ENCODE measurements at places on chromosomes 6 and 20. TPM values are rescaled to one million over a fixed set of nuclear protein-coding genes. Genes with fewer than 3 reads are reported as not detected.

PPP1R14C gene
- total RNA-seq: 0.39 TPM

DEFB132 gene
- total RNA-seq: not detected

TMEM151B gene
- not detected for total RNA-seq

HINT3 gene
- total RNA-seq: 13.4 TPM

ANKRD66 gene
- total RNA-seq: not detected

TMEM244 gene
- total RNA-seq: not detected

IRF4 gene
- 91.3 TPM for total RNA-seq

TLDC2 gene
- total RNA-seq: not detected

TREM1 gene
- 23.7 TPM for total RNA-seq

COL9A3 gene
- 11.3 TPM for total RNA-seq

CCDC170 gene
- total RNA-seq: 4.3 TPM

LPA gene
- total RNA-seq: not detected

OR2H2 gene
- total RNA-seq: not detected

OLIG3 gene
- total RNA-seq: not detected

SLC17A3 gene
- total RNA-seq: not detected

FAM162B gene
- total RNA-seq: not detected

CST5 gene
- not detected for total RNA-seq

PRDM13 gene
- not detected for total RNA-seq

SLCO4A1 gene
- 10.5 TPM for total RNA-seq

GLP1R gene
- not detected for total RNA-seq

CST8 gene
- not detected for total RNA-seq

BMP5 gene
- not detected for total RNA-seq

RBBP8NL gene
- total RNA-seq: not detected

KCNK16 gene
- total RNA-seq: not detected

CEP57L1 gene
- total RNA-seq: 8.9 TPM

RAET1L gene
- not detected for total RNA-seq

GRM1 gene
- 0.09 TPM for total RNA-seq

Measured in spleen (tissue), 13 donors.